ENCODE measurements at places on chromosomes 1 and 21. TPM values are rescaled to one million over a fixed set of nuclear protein-coding genes. Genes with fewer than 3 reads are reported as not detected.

DNA sequence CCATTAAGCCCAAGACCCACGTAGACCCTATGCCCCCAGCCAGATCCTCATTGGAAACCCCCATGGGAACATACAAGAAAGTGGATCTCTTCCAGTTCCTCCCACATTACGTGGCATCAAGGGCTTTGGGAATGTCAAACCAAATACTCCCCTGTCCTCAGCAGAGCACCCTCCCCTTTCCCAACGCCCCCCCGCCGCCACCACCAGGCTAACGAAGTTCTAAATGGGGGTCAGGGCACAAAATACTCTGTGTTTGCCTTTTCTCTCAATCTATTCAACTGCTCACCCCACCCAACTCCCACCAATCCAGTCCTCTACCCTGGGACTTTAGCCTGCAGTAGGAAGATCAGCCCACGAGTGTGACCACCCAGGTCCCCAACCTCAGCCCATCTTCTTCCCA is 24.5 kb downstream of the NEK2 start:
- no peaks in the 10 kb centered on the region for H3K27me3 ChIP-seq
- H3K4me3 ChIP-seq, result no peak overlapping the region
- no peak overlapping the region for H3K27ac ChIP-seq
- H3K36me3 ChIP-seq, result no peaks in the 10 kb centered on the region
- H3K4me1 ChIP-seq, result peaks cover 49% of the 10 kb centered on the region
- no peak for DNase-seq

- H3K36me3 ChIP-seq, result no peaks in the 10 kb centered on the region
- H3K27me3 ChIP-seq, result peaks cover 48% of the 10 kb centered on the region
- no peaks in the 10 kb centered on the region for H3K4me1 ChIP-seq
- no peak overlapping the region for H3K4me3 ChIP-seq
- no peak overlapping the region for H3K27ac ChIP-seq
Observed at GRCh38 chr1:229397762-229398161, 36.1 kb downstream of the ACTA1 start.

GRCh38 chr1:74246315-74246714 is 11.1 kb downstream of the TNNI3K start:
- H3K27me3 ChIP-seq, result no peaks in the 10 kb centered on the region
- DNase-seq, result no peak
- no peaks in the 10 kb centered on the region for H3K4me1 ChIP-seq
- no peak overlapping the region for H3K27ac ChIP-seq
- H3K36me3 ChIP-seq, result no peaks in the 10 kb centered on the region

DNA sequence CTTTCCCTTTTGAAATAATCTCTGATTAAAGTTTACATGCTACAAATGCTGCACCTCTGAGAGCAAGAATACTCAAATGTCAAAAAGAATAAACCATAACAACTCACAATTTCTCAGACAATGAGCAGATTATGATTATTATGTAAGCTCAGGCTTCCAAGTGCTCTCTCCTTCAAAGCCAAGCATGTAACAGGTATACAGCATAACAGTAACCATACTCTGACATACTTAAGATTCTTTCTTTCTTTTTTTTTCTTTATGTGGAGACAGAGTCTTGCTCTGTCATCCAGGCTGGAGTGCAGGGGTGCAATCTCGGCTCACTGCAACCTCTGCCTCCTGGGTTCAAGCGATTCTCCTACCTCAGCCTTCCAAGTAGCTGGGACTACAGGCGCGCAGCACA is 155.4 kb downstream of the EIF4G3 start:
- H3K27me3 ChIP-seq, result no peaks in the 10 kb centered on the region
- H3K27ac ChIP-seq, result peak overlapping the region; percentile 99
- H3K4me1 ChIP-seq, result peaks cover 24% of the 10 kb centered on the region

LRRC39 gene
- 0.65 TPM for total RNA-seq

DNA sequence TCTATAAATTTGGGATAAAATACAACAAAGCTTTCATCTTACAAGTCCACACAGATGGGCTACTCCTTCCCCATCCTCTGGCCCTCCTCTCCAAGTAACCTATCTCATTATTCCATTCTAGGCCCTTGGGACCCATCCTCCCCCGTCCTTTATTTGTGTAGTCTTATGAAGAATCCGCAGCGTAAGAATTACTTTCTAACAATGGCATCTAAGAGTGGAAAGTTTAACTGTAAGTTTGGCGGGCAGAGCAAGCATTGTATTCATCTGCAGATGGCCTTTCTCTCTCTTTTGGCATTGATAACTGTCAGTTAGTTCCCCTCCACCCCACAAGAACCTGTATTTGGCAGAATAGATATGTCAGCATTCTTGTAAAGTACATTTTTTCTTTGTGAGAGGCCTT is 91.9 kb upstream of the TSPAN2 start:
- no peaks in the 10 kb centered on the region for H3K36me3 ChIP-seq
- peaks cover 29% of the 10 kb centered on the region for H3K4me1 ChIP-seq
- no peak overlapping the region for H3K4me3 ChIP-seq
- no peak overlapping the region for H3K27ac ChIP-seq
- DNase-seq, result no peak
- H3K27me3 ChIP-seq, result no peaks in the 10 kb centered on the region

SYNC gene
- 1.1 TPM for total RNA-seq

LPAR3 gene
- 1.1 TPM for total RNA-seq

TACSTD2 gene
- total RNA-seq, result 14.8 TPM

DNA sequence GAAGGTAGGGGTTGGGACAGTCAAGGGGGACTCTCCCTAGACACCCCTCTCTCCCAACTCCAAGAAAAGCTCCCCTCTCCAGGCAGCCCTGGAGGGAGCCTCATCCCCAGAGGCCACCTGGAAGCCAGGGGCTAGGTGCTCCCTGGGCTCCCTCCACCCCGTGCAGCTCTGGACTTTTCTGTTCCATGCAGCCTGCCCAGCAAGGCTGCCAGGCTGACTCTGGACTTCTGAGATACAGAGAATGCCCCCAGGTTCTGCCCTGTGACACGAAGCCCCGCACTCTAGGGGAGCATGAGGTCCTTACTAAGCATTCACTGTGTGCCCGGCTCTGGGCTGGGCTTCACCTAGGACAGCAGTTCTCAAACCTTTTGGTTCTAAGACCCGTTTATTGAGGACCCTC is 10.2 kb downstream of the SYT2 start:
- no peaks in the 10 kb centered on the region for H3K4me1 ChIP-seq
- no peak overlapping the region for H3K27ac ChIP-seq
- no peaks in the 10 kb centered on the region for H3K36me3 ChIP-seq
- peaks cover 96% of the 10 kb centered on the region for H3K27me3 ChIP-seq
- no peak for DNase-seq
- H3K4me3 ChIP-seq, result no peak overlapping the region
